ENCODE measurements at places on chromosomes 12 and 14.
A peak's percentile ranks its signal among the peaks of the same experiment; 100 is the strongest.

- H3K27ac ChIP-seq: no peak overlapping the region
- H3K4me3 ChIP-seq: no peak overlapping the region
- no peak for DNase-seq
- no peaks in the 10 kb centered on the region for H3K36me3 ChIP-seq
- H3K27me3 ChIP-seq: peaks cover 4% of the 10 kb centered on the region
These were observed 293.9 kb downstream of the RPAP3 start for GRCh38 chr12:47411966-47412365.

- 0 out of 2 replicates have a peak, but pooled peaks cover 6% of the 10 kb centered on the region for H3K27me3 ChIP-seq
- no peak within 1 kb of the TSS for H3K27ac ChIP-seq
- H3K4me1 ChIP-seq: no peaks in the 10 kb centered on the region
- no peak for DNase-seq
- no peaks in the 10 kb centered on the region for H3K36me3 ChIP-seq
These were observed at the start of gene MFAP5 for GRCh38 chr12:8662593-8662992. Gene MFAP5, minus strand, starts transcription at chr12:8662826. Its CDS starts 722 bp downstream, at chr12:8662104.

DNA sequence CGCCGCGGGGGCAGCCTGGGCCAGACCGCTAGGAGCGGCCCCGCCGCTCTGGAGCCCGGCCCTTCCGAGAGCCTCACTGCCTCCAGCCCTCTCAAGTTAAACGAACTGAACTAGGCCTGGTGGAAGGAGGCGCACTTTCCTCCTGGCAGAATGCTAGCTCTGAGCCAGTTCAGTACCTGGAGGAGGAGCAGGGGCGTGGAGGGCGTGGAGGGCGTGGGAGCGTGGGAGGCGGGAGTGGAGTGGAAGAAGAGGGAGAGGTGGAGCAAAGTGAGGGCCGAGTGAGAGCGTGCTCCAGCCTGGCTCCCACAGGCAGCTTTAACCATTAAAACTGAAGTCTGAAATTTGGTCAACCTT lies 5.3 kb downstream of the LTB4R start:
- H3K27ac ChIP-seq: no peak overlapping the region
- no peak for DNase-seq
- no peaks in the 10 kb centered on the region for H3K27me3 ChIP-seq
- peaks cover 13% of the 10 kb centered on the region for H3K4me1 ChIP-seq
- no peaks in the 10 kb centered on the region for H3K36me3 ChIP-seq

GRCh38 chr12:38850461-38850860 lies 54.9 kb downstream of the CPNE8 start:
- H3K27ac ChIP-seq: no peak overlapping the region
- H3K36me3 ChIP-seq: no peaks in the 10 kb centered on the region
- no peak for DNase-seq
- no peaks in the 10 kb centered on the region for H3K27me3 ChIP-seq
- H3K4me1 ChIP-seq: no peaks in the 10 kb centered on the region
- no peak overlapping the region for H3K4me3 ChIP-seq

DNA sequence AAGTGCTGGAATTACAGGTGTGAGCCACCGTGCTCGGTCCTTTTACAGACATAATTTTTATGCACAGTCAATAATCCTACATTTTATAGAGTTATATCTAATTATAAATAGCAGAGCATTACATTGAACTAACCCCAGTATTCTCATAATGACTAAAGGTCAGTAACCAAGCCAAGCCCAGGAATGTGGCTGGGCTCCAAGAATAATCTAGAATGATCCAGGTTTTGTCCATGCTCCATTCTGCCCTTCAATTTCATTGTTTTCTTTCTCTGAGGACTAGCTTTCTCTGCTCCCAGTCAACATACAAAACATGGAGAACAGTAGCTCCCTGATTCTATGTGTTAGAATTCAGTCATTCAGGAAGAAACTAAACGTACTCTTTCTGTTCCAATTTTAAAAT lies 92.1 kb upstream of the KRR1 start:
- no peak overlapping the region for H3K4me3 ChIP-seq
- no peaks in the 10 kb centered on the region for H3K4me1 ChIP-seq
- no peak for DNase-seq
- H3K27me3 ChIP-seq: no peaks in the 10 kb centered on the region
- no peaks in the 10 kb centered on the region for H3K36me3 ChIP-seq
- no peak overlapping the region for H3K27ac ChIP-seq

DNA sequence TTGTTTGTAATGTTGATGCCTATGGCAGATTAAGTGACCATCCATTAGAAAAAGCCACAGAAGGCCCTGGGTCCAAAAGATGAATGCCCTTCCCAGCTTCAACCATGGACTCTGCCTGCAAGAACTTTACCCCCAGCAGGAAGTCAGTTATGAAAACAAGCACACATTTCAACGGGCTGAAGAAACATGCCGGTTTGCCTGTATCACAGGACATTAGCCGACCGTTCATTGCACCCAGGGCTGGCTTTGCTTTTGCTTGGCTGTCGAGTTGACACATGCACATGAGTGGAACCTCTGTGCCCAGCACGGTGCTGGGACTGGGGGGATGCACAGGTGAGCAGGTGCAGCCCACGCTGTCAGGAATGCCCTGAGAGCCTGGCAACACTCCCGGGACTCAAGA lies 1087.0 kb downstream of the BCL11B start:
- H3K4me1 ChIP-seq: no peaks in the 10 kb centered on the region
- no peak overlapping the region for H3K27ac ChIP-seq
- H3K36me3 ChIP-seq: no peaks in the 10 kb centered on the region
- DNase-seq: no peak

- H3K4me1 ChIP-seq: no peaks in the 10 kb centered on the region
- DNase-seq: no peak
- no peak overlapping the region for H3K27ac ChIP-seq
- no peak overlapping the region for H3K4me3 ChIP-seq
These were observed 125.6 kb upstream of the RTL1 start for GRCh38 chr14:101028971-101029667.

GRCh38 chr12:1391722-1392121 lies 202.7 kb downstream of the FBXL14 start:
- H3K4me1 ChIP-seq: no peaks in the 10 kb centered on the region
- H3K4me3 ChIP-seq: no peak overlapping the region
- no peak overlapping the region for H3K27ac ChIP-seq
- H3K27me3 ChIP-seq: no peaks in the 10 kb centered on the region

DNA sequence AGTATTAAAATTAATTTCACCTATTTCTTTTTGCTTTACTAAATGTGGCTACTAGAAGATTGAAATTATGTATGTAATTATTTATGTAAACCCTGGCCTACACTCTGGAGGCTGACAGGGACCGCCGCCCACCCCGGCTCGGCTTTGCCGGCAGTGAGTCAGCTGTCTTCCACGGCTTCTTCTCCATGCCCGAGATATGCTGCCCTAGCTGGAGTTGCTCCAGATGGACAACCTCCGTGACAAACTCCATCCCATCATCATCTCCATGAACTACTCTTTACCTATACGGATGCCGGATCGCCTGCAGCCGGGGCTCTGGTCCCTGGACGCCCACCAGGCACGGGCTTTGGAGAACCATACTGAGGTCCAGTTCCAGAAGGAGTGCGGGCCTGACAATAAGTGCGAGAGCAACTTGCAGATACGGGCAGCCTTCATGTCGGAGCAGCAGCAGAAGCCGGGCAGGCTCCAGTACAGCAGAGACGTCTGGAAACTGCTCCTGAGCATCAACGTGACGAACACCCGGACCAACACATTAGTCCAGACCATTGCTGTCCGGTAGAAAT lies 86.9 kb upstream of the NID2 start:
- H3K4me1 ChIP-seq: no peaks in the 10 kb centered on the region
- DNase-seq: no peak
- H3K4me3 ChIP-seq: no peak overlapping the region
- H3K27me3 ChIP-seq: no peaks in the 10 kb centered on the region
- no peak overlapping the region for H3K27ac ChIP-seq
- H3K36me3 ChIP-seq: no peaks in the 10 kb centered on the region

DNA sequence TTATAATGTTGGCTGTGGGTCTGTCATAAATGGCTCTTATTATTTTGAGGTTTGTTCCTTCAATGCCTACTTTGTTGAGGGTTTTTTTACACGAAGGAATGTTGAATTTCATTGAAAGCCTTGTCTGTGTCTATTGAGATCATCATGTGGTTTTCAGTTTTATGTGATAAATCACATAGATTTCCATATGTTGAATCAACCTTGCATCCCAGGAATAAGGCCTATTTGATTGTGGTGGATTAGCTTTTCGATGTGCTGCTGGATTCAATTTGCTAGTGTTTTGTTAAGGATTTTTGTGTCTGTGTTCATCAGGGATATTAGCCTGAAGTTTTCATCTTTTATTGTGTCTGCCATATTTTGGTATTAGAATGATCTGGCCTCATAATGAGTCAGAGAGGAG lies 27.6 kb downstream of the SLC2A13 start:
- no peak overlapping the region for H3K27ac ChIP-seq
- H3K4me1 ChIP-seq: no peaks in the 10 kb centered on the region

DNA sequence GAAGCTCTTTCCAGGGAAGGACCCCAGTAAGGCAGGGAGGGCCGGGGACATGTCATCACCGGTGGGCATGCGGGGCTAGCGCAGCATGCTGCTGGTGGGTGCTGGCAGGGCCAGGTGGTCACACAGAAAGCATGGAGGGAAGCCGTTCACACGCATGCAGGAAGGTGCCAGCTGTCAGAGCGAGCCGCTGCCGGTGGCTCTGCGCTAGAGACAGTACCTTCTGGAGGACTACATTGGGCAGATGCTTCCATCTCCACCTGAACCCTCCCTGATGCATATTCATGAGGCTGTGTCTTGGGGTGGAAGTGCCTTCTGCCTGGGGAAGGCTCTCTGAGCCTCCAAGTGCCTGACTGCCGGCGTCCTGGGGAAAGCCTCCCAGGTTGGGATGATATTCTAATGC lies 203.8 kb downstream of the CALM1 start:
- no peak overlapping the region for H3K4me3 ChIP-seq
- no peak overlapping the region for H3K27ac ChIP-seq
- no peak for DNase-seq

DNA sequence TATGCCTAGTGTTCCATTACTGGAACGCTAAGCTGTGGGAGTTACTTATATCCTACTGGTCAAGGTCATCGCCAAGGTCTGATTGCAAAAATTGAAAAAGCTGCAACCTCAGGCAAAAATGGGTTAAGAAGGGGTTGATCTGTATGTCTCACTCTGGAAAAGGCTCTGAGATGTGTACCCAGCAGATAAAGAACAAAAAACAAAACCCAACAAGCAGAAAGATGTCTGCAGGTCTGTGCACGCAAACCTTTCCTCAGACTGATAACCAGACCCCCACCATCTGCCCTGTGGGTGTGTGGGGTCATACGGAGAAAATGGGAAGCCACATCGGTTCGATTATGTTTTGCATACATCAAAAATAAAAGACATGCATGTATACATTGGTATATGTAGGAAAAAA lies 56.4 kb downstream of the TESC start:
- no peaks in the 10 kb centered on the region for H3K27me3 ChIP-seq
- no peaks in the 10 kb centered on the region for H3K36me3 ChIP-seq
- no peak for DNase-seq
- no peak overlapping the region for H3K4me3 ChIP-seq
- peaks cover 6% of the 10 kb centered on the region for H3K4me1 ChIP-seq

GRCh38 chr14:36942522-36943245 lies 229.7 kb downstream of the SLC25A21 start:
- no peaks in the 10 kb centered on the region for H3K36me3 ChIP-seq
- no peak overlapping the region for H3K27ac ChIP-seq
- DNase-seq: no peak
- no peak overlapping the region for H3K4me3 ChIP-seq
- no peaks in the 10 kb centered on the region for H3K27me3 ChIP-seq
- H3K4me1 ChIP-seq: peaks cover 33% of the 10 kb centered on the region

DNA sequence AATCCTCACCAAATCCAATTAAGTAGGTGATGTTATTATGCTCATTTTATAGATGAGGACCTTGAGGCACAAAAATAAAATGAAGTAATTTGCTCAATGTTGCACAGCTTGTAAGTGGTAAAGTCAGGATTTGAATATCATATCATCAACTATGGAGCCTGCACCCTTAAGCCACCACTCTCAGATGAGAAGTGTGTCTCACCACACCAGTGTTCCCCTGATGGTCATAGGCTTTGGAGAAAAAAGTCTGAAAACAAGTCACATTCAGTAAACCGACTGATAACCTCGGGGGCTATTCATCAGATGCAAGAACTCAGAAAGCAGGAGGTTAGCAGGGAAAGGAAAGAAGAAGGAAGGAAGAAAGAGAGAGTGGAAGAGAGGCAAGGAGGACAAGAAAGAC lies 2.8 kb downstream of the TSHR start:
- 0 out of 2 replicates have a peak, but pooled peaks cover 3% of the 10 kb centered on the region for H3K4me1 ChIP-seq
- no peak overlapping the region for H3K4me3 ChIP-seq
- H3K27ac ChIP-seq: no peak overlapping the region
- no peaks in the 10 kb centered on the region for H3K36me3 ChIP-seq
- no peaks in the 10 kb centered on the region for H3K27me3 ChIP-seq
- no peak for DNase-seq

GRCh38 chr12:62754706-62755105 lies 180.2 kb downstream of the PPM1H start:
- peaks cover 80% of the 10 kb centered on the region for H3K4me1 ChIP-seq
- peak; percentile 89 for DNase-seq
- H3K4me3 ChIP-seq: no peak overlapping the region
- peak overlapping the region; percentile 73 for H3K27ac ChIP-seq
- no peaks in the 10 kb centered on the region for H3K27me3 ChIP-seq

DNA sequence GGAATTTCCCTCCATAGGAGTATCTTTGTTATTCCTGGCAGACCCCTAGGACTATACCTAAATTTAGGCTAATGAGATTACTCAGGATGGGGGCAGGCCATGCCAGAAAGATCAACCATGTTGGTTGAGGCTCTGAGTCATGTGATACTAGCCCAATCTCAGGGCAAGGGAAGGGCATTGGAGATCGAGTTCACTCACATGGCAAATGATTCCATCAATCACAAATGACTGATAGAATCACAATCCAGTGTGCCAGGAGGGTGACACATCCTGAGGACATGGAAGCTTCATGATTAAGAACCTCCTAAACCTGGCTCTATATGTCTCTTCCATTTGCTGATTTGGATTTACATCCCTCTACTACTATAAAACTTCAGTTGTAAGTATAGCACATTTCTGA lies 182.3 kb downstream of the NTF3 start:
- no peaks in the 10 kb centered on the region for H3K36me3 ChIP-seq
- H3K27me3 ChIP-seq: no peaks in the 10 kb centered on the region
- DNase-seq: no peak
- no peak overlapping the region for H3K27ac ChIP-seq
- H3K4me1 ChIP-seq: no peaks in the 10 kb centered on the region

- peaks cover 7% of the 10 kb centered on the region for H3K4me1 ChIP-seq
- no peak for DNase-seq
- no peak overlapping the region for H3K27ac ChIP-seq
- no peaks in the 10 kb centered on the region for H3K36me3 ChIP-seq
These were observed 269.5 kb downstream of the FBXL14 start for GRCh38 chr12:1324910-1325309.
